ENCODE measurements at places on chromosomes 7 and 10. TPM values are rescaled to one million over a fixed set of nuclear protein-coding genes. Genes with fewer than 3 reads are reported as not detected.

Gene ZKSCAN1
- 48.0 TPM for total RNA-seq

Gene CLDN3
- 868 TPM for total RNA-seq

Gene FKBP6
- total RNA-seq: not detected

Gene HABP2
- 0.88 TPM for total RNA-seq

Gene RBAK
- 12.0 TPM for total RNA-seq

Gene EXOC6
- total RNA-seq: 10.5 TPM

Gene WDR86
- 6.6 TPM for total RNA-seq

Gene GPR15LG
- 83.2 TPM for total RNA-seq

GRCh38 chr7:158957510-158957906 is 101.2 kb downstream of the DYNC2I1 start:
- DNase-seq: no peak

- no peak for DNase-seq
These were observed 33.5 kb downstream of the ANXA8 start for GRCh38 chr10:47450442-47450841.

DNA sequence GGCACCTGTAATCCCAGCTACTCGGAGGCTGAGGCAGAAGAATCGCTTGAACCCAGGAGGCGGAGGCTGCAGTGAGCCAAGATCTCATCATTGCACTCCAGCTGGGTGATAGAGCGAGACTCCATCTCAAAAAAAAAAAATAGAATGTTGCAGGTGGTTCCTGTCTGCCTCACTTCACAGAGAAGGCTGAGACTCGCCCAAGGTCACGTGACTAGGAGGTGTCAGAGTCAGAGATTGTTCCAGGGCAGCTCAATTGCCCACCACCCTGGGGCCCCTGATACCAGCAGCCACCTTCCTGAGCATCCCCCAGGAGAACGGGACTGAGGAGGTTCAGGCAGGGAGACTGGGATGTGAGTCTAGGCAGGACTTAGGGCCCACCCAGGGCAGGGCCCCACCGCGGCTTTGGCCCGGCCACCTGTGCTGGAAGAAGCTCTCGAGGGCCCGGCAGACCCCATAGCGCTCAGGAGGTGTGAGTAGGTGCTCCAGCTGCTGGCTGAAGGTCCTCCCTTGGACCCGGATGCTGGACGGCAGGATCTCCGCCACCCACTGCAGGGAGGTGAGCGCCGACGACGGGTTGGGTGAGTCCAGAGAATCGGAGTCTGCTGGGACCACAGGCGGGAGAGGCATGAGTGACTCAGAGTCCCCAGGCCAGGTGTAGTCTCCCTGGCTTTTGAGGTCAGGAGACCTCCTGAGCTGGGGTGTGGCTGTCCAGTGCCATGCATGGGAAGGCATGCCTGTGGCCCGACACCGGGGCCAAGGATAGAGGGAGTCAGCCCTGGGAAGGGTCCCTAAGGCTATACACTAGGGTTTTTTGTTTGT is 30.9 kb downstream of the GRID2IP start:
- DNase-seq: no peak

GRCh38 chr7:156220701-156221100 is 408.4 kb upstream of the SHH start:
- no peak for DNase-seq

DNA sequence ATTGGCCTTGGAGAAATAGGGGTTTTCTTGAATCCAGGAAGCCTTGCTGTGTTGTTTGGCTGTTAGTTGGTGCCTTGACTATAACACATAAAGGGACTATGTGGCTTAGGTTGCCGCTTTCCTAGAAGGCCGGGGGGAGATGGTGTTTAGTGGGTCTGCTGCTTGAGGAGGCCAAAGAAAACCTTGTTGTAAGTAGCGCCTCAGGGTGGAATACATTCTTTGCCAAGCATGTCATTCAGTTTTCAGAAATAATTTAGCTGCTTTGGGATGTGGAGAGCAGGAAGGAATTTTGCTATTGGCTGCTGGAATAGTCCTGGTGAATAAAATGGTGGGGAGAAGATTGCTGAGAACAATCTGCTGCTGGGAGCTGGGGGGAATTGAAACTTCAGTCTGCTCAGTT is 132.9 kb upstream of the WNT16 start:
- no peak for DNase-seq

- DNase-seq: no peak
These were observed 13.4 kb upstream of the FIS1 start for GRCh38 chr7:101258243-101258731.

DNA sequence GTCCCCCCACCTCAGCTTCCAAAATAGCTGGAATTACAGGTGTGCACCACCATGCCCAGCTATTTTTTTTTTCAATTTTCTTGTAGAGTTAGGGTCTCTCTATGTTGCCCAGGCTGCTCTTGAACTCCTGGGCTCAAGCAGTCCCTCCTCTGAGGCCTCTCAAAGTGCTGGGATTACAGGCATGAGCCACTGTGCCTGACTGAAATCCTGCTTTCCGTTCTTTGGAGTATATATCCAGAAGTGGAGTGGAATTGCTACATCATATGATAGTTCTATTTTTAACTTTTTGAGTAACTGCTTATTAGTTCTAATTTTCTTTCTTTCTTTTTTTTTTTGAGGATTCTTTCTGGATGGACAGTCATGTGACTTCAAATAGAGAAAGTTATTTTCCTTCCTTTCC is 62.9 kb upstream of the ZMIZ2 start:
- no peak for DNase-seq

GRCh38 chr7:51635775-51636174 is 319.2 kb upstream of the COBL start:
- no peak for DNase-seq

DNA sequence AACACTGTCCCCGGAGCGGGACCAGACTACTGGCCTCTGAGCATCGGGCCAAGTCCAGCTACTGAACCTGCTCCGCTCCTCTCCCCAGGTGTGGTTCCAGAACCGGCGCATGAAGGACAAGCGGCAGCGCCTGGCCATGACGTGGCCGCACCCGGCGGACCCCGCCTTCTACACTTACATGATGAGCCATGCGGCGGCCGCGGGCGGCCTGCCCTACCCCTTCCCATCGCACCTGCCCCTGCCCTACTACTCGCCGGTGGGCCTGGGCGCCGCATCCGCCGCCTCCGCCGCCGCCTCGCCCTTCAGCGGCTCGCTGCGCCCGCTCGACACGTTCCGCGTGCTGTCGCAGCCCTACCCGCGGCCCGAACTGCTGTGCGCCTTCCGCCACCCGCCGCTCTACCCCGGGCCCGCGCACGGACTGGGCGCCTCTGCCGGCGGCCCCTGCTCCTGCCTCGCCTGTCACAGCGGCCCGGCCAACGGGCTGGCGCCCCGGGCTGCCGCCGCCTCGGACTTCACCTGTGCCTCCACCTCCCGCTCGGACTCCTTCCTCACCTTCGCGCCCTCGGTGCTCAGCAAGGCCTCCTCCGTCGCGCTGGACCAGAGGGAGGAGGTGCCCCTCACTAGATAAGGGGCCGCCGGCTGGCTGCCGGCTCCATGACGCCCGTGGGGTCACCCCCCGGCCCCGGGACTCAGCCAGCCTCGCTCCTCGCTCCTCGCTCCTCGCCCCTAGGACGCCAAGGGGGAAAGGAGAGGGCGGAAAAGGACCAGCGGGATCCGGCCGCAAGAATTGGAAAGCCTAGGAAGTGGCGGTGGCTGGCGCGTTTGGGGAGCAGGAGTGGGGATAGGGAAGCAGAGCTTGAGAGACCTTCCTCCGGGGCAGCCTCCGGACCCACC is 3.4 kb downstream of the EVX1 start:
- peak; percentile 62 for DNase-seq

GRCh38 chr10:77533146-77533886 is 104.3 kb downstream of the KCNMA1 start:
- DNase-seq: no peak

DNA sequence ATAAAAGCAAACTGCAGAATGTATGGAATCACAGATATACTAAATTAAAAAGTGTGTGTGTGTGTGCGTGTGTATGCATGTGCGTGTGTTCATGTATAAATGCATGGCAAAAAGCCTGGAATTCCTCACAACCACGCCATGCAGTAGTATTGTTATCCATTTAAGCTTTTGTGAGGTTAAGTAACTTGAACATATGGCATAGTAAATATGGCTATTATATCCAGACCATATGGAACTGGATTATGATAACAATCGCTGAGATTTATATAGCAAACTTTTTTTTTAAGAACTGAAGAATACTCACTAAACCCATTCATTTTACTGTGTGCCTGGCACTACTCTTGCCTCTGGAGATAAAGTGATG is 22.3 kb upstream of the NANOS1 start:
- no peak for DNase-seq

- no peak for DNase-seq
These were observed 465.5 kb downstream of the KCNMA1 start for GRCh38 chr10:77172086-77172485.

DNA sequence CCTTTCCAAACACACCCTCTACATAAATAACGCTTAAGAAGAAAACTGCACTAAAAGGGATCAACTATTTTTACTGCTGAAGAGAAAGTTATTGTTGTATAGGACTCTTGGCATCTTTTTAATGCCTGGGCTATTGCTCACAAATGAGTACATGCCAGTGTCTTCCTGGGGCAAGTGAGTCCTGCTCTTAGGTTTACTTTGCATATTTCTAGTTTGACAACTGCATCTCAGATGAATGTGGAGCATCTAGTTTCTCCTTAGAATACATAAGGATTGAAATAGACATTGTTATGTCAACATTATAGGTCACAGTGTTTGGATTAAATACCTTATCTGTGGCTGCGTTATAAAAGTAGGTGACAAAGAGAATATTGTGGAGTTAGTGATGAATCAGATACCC is 44.5 kb downstream of the PSMC2 start:
- DNase-seq: no peak

- DNase-seq: no peak
These were observed 39.2 kb downstream of the ENO4 start for GRCh38 chr10:116888380-116889055.

Data from Peyer's patch (tissue), 4 donors.